ENCODE measurements at places on chromosomes 6 and 20.
A peak's percentile ranks its signal among the peaks of the same experiment; 100 is the strongest.

DNA sequence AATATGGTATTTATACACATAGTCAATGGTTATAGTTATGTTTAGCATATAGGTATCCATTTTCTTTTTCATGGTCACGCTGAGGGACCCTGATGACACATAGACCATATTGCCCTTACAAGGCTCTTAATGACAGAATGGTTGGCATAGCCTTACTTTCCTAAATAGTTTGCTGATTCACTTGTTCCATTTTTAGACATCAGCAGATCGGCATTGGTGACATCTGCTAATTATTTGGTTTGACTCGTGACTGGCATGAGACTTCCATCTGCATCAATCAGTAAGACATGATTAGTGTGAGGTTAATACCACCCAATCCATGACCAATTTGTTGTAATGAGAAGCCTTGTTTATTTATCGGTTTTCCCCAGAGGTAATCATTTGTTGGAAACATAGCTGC lies 309.7 kb downstream of the ALDH8A1 start:
- no peak for DNase-seq

DNA sequence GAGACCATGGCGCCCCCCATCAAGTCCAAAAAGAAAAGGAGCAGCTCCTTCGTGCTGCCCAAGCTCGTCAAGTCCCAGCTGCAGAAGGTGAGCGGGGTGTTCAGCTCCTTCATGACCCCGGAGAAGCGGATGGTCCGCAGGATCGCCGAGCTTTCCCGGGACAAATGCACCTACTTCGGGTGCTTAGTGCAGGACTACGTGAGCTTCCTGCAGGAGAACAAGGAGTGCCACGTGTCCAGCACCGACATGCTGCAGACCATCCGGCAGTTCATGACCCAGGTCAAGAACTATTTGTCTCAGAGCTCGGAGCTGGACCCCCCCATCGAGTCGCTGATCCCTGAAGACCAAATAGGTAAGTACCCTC lies 41.7 kb upstream of the NAA20 start:
- DNase-seq, result no peak

- DNase-seq, result no peak
Measured at GRCh38 chr20:40442181-40442963, 246.7 kb downstream of the MAFB start.

DNA sequence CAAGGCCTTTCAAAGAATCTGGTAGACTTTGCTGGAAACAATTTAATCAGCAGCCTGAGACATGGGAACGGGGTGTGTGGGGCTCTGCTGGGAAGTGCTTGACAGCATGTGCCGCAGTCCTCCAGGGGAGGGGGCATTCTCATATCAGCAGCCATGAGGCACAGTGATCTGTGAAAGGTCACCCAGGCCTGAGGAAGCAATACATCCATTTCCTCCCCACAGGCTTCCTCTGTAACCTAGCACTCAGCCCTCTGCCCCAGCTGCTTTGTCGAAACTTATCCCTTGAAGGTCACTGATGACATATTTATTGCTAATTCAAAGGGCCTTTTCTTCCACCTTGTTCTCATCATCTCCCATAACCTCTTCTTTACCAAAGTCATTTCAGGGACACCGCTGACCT lies 103.3 kb downstream of the TNFAIP3 start:
- DNase-seq, result no peak

GRCh38 chr6:28490205-28490890 lies 25.2 kb downstream of the GPX6 start:
- DNase-seq, result no peak

DNA sequence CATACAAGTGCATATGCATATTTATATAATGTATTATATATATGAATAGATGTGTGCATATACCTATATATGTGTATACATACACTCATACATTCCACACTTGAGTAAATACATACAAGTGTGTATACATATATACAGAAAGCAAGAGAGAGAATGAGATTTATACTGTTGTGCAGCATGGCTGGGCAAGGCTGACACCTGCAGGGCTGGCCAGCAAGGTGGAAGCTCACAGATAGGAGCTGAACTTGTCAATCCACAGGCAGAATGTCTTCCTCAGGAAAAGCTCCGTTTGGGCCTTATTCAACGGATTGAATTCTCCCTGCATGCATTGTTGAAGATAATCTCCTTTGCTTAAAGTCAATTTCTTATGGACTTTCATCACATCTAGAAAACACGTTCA lies 256.7 kb downstream of the ZNF217 start:
- DNase-seq, result no peak

GRCh38 chr20:61271312-61272231 lies 19.5 kb downstream of the CDH4 start:
- no peak for DNase-seq

DNA sequence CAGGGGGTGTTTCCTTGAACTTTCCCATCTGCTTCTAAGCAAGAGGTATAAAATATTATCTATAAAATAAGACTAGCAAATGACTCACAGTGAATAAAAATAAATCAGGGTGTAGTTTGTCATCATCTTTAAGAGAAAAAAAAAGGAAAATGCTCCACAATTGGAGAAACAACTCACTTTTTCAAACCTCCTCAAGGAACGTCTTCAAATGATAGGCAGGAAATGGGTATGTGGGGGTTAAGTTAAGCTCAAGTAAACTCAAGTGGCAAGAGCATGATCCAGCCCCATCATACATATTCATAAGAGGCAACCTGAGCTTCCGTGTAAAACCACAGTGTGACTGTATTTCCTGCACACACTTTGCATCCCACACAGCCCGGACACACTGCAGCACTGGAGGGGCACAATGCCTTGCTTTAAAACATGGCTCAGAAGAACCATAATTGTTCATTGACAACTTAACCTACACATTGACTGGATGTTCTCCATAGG lies 58.5 kb upstream of the CEP85L start:
- peak; percentile 82 for DNase-seq

DNA sequence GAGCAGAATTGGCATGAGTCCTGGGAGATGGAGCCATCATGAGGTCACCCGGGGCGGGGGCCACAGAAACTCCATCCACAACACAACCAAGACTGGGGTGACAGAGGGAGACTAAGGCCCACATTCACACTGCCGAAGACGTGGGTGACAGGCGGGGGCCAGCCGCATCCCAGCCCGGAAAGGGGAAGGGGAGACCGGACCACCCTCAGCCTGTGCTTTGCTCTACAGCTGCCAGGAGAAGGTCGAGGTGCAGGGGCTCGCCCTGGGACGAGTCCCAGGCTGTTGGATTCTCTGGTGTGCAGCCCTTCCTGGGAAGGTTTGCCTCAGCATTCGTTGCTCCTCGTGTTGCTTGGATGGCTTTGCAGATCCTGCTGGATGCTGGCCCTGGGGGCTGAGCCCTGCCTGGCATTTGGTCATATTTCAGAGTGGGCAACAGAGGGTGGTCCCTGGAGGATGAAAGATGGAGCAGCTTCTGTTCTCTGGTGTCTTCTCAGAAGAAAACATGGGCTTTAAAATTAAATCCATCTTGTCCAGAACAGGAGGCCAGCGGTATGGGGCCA lies 328.9 kb downstream of the TAF4 start:
- DNase-seq, result no peak

DNA sequence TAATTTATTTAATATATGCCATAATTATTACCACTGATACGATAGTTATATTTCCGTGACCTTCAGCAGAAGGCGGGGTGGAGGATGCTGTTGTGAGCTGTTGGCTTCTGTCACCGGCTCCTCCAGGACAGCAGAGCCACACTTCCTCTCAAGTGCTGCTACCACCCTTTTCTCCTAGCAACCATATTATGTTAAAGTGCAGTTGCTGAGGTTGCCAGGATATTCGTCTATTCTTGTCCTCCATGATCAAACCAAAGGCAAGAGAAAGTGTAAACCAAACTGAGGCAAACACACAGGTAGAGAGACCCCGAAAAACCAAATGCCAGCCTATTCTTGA lies 27.8 kb downstream of the RGS17 start:
- DNase-seq, result no peak

GRCh38 chr6:137403443-137403842 lies 90.8 kb downstream of the OLIG3 start:
- DNase-seq, result no peak

DNA sequence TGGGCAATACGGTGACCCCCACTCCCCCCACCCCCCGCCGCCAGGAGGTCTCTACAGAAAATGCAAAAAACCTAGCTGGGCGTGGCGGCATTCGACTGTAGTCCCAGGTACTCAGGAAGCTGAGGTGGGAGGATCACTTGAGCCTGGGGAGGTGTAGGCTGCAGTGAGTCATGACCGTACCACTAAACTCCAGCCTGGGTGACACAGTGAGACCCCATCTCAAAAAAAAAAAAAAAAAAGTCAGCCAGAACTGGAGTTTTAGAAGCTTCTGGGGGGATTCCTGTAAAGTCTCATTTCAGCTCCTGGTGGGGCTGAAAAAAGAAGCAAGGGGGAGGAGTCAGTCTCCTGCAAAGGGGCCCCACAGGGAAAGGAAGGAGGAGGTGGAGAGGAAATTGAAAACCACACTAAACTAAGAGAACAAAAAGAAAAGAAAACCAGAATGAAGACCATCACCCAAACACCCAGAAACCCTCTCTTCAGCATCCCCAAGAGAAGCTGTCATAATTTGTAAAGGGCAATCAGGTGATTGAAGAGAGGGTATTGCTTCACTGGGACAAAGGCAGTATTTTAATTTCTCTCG lies 50.4 kb downstream of the NOL4L start:
- no peak for DNase-seq
